ENCODE measurements at places on chromosomes 4 and X. TPM values are rescaled to one million over a fixed set of nuclear protein-coding genes. Genes with fewer than 3 reads are reported as not detected.

- DNase-seq: no peak
These were observed at the start of gene SSX5 for GRCh38 chrX:48196745-48197201. TSS of gene SSX5 (minus strand) at chrX:48196795. CDS start at chrX:48195358, 1,437 bp downstream.

- no peak for DNase-seq
These were observed 51.3 kb upstream of the EGFL6 start for GRCh38 chrX:13518126-13518525.

DNA sequence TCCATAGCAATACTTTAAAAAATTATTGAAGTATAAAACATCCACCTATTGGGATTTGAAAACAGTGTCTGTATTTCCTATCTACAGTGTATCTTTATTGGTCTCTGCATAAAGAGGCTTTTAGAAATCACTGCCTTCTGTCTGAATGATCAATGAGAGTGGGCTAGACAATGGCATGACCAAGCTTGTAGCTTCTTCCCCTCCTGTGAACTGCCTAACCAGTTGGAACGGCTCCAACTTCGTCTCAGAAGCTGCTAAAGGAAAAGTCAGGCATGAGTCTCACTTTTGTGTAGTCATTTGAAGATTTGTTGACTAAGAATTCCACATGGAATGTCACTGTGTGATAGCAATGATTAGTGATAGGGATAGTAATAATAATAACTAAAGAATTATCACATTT, 64.2 kb downstream of the INTS12 start:
- DNase-seq: no peak

DNA sequence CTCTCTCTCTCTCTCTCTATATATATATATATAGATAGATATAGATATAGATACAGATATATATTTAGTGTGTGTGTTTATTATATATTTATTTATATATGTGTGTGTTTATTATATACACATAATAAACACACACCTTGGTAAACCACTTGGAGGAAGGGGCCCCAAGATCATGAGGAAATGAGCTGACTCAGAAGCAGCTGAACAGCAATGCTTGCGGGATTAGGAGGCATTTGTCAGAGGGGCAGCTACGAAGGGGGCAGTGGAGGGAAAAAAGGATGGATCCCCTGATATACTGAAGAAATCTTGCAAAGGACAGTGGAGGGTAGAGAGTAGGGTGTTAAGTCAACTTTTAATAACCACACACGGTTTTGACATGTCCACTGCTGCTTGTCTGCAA, 120.0 kb upstream of the SORBS2 start:
- DNase-seq: no peak

DNA sequence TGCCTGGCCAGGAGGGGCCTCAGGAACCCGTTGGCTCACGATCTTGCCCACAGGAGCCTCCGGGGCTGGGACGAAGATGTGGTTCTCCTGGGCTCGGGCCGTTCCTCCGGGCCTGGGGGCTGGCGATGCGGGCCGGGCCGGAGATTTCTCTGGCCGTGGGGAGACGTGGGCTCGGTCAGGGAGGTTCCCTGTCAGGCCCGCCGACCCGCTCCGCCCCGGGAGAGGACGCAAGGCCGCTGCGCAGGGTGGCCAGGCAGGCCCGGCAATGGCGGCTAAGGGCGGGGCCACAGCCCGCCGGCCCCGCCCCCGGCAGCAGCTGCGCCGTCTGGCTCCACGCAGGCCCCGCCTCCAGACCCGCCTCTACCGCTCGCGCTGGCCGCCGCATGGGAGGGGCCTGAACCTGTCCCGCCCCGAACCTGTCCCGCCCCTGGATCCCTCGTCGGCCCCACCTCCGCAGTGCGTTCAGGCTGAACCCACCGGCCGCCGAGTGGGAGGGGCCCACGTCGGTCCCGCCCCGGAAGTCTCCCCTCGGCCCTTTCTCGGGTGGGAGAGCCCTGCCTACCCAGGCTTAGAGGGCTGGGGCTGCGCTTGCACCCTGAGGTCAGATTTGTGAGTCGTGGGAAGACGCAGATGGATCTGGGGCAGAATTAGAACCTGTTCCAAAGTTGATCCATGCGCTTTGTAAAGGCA, at the start of gene FAM3A:
FAM3A (minus strand) TSS at position 267 of the 690 bp plus-strand sequence. CDS start 460 bp downstream, outside the sequence.
- DNase-seq: peak; percentile 90

DNA sequence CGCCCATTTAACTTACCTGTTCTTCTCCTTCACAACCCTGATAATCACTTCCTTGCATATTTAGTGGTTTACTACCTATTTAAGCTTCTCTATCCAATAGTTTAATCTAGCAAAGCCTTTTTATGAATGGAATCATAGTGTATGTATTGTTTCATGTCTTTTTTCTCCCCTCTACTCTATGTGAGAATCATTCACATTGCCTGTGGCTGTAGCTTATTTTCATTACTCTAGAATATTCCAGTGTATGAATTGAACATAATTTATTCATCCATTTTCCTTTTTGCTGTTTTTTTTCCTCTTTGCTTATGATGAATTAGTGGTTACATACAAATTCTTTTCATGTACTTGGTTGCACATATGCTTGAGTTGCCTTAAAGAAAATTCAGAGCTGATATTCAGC, 490 bp upstream of the ADH4 start:
- DNase-seq: no peak

- DNase-seq: no peak
These were observed 14.1 kb downstream of the CXCL1 start for GRCh38 chr4:73883306-73883705.

DNA sequence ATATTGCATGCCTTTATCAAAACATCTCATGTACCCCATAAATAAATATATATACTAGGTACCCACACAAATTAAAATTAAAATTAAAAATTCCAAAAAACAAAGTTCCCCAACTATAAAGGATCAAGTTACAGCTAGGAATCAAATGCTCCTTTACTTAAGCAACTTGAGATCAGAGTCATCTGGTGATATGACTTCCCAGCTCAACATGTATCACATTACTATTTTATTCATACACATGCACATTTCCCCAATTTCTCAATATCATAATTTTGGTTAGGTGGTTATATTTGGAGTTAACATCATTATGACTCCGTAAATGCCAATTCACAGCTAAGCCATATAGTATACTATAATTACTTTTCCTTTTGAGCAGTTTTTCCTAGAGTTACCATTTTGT, 60.9 kb downstream of the CLOCK start:
- no peak for DNase-seq

- DNase-seq: no peak
These were observed 26.5 kb downstream of the RHOH start for GRCh38 chr4:40223343-40223742.

DNA sequence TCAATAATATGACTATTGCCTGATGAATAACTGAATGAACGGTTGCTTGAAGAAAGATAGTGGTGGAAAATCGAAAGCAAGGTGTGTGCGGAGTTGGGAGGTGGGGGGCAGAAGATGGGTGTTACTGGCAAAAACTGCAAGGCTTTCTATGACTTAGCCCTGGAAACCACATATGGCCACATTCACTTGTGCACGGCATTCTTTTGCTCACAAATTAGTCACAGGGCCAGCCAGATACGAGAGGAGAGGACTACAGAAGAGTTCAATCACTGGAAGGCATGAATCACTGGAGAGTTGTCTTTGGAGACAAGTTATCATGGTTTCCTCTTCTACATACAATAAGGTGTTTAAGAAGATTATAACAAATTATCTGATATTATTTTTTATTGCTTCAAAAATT, 626.5 kb upstream of the CPEB2 start:
- no peak for DNase-seq

DNA sequence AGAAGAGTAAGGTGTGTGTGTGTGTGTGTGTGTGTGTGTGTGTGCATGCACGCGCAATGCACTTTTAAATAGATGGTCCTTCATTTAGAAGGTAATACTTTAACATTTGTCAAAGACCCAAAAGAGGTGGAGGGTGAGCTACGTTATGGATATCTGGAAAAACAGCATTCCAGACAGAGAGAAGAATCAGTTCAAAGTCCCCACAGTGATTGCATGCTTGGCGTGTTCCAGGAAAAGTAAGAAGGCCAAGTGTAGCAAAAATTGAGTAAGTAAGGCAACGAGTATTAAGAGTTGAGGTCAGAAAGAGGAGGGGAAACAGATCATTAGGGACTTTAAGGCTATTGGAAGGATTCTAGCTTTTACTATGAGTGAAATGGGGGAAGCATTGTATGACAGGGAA, 21.9 kb upstream of the GABRE start:
- DNase-seq: peak; percentile 48

GRCh38 chr4:163612762-163613161, 118.3 kb downstream of the TMA16 start:
- DNase-seq: no peak

The VEGFC gene
- polyA plus RNA-seq: 6.6 TPM

The ZNF157 gene
- 0.27 TPM for polyA plus RNA-seq

The ARHGAP6 gene
- polyA plus RNA-seq: 5.1 TPM

The EXOC1L gene
- not detected for polyA plus RNA-seq

The CXCL5 gene
- polyA plus RNA-seq: 0.30 TPM

The CT45A3 gene
- not detected for polyA plus RNA-seq

The CXCL11 gene
- polyA plus RNA-seq: 0.30 TPM

The HSFX2 gene
- polyA plus RNA-seq: not detected

The IRAK1 gene
- polyA plus RNA-seq: 53.8 TPM
